Spinal cord (tissue), 10 donors: ENCODE measurements at places on chromosomes 7 and 10.

DNA sequence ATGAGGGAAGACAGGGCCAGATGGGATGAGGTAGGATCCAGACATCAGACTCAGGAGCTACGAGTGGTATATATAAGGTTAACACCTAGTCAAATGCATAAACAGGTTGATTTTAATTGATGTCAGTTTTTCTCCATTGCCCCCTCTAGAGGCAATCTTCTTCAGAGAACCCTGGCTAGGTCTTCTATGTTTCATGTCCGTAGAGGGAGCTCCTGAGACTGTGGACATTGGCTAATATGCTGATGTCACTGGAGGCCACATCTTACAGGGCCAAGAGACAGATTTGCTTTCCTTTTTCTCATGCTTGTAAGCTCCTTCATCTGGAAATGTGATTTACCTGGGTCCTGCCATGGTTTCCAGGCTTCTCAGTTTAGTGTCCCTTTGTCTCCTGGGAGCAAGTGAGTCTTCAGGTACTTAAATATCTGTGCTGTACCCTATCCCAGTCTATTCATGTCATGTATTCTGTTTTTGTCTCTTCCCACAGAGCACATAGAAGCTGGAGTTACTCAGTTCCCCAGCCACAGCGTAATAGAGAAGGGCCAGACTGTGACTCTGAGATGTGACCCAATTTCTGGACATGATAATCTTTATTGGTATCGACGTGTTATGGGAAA is 161.6 kb upstream of the PRSS1 start:
- no peaks in the 10 kb centered on the region for H3K27me3 ChIP-seq
- no peaks in the 10 kb centered on the region for H3K36me3 ChIP-seq
- no peaks in the 10 kb centered on the region for H3K4me1 ChIP-seq
- no peak overlapping the region for H3K4me3 ChIP-seq
- H3K27ac ChIP-seq = no peak overlapping the region

GRCh38 chr7:94178230-94178629 is 174.1 kb upstream of the BET1 start:
- H3K4me1 ChIP-seq = no peaks in the 10 kb centered on the region
- H3K27me3 ChIP-seq = no peaks in the 10 kb centered on the region
- H3K27ac ChIP-seq = no peak overlapping the region

GRCh38 chr7:73971322-73971703 is 56.7 kb upstream of the ELN start:
- no peak overlapping the region for H3K4me3 ChIP-seq
- H3K27me3 ChIP-seq = no peaks in the 10 kb centered on the region
- H3K36me3 ChIP-seq = no peaks in the 10 kb centered on the region
- DNase-seq = no peak

GRCh38 chr10:17210361-17210760 is 8.9 kb upstream of the TRDMT1 start:
- H3K4me1 ChIP-seq = no peaks in the 10 kb centered on the region
- H3K36me3 ChIP-seq = no peaks in the 10 kb centered on the region
- H3K27me3 ChIP-seq = no peaks in the 10 kb centered on the region
- no peak overlapping the region for H3K27ac ChIP-seq

- DNase-seq = no peak
- H3K27ac ChIP-seq = no peak overlapping the region
- H3K4me1 ChIP-seq = no peaks in the 10 kb centered on the region
- no peaks in the 10 kb centered on the region for H3K27me3 ChIP-seq
These were observed 78.3 kb downstream of the LRRC17 start for GRCh38 chr7:102991077-102991539.

GRCh38 chr7:89012016-89012415 is 216.5 kb upstream of the TEX47 start:
- no peak overlapping the region for H3K27ac ChIP-seq
- no peaks in the 10 kb centered on the region for H3K36me3 ChIP-seq
- no peak overlapping the region for H3K4me3 ChIP-seq
- H3K27me3 ChIP-seq = no peaks in the 10 kb centered on the region

DNA sequence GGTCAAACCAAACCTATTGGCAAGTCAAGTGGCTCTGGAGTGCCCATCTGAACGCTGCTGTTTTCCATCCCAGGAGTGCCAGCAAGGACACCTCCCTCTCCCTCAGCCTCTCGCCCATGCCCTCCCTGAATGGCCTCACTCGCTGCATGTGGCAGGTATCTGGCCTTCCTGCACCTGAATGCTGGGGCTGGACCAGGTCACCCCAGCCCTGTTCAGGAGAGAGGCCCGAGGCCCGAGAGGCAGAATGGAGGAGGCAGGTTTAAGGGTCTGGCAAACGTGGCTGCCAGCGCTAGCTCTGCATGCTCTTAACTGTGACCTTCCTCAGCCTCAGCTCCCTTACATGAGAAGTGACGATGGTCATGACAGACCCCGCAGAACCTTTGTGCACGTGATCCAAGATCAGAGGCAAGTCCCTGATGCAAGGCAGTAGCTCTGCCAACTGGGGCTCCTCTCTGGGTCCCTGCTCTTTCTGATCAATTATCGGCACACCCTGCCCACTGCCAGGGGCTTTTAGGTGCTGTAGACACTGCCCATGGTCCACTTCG is 295.7 kb upstream of the ZMIZ1 start:
- H3K4me3 ChIP-seq = no peak overlapping the region
- DNase-seq = no peak
- H3K27ac ChIP-seq = no peak overlapping the region
- H3K36me3 ChIP-seq = no peaks in the 10 kb centered on the region
- peaks cover 40% of the 10 kb centered on the region for H3K4me1 ChIP-seq

GRCh38 chr7:78226059-78226719 is 427.6 kb downstream of the PHTF2 start:
- H3K4me3 ChIP-seq = no peak overlapping the region
- no peak overlapping the region for H3K27ac ChIP-seq
- H3K4me1 ChIP-seq = no peaks in the 10 kb centered on the region
- H3K27me3 ChIP-seq = no peaks in the 10 kb centered on the region
- no peaks in the 10 kb centered on the region for H3K36me3 ChIP-seq

DNA sequence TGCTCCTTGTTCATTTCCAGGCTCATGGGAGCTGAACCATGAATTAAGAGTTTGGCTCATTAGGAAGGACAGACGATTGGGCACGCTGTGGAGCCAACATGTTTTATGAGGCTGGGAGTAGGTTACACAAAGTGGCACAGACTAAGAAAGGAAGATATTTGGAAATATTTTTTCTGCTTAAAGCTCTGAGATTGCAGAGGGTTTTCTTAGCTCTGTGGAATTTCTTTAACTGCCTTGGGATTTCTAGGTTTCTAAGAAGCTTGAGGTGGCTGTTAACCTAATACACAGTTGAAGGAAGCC is 344.6 kb downstream of the RNLS start:
- no peaks in the 10 kb centered on the region for H3K36me3 ChIP-seq
- no peak overlapping the region for H3K27ac ChIP-seq
- H3K4me1 ChIP-seq = peaks cover 15% of the 10 kb centered on the region
- H3K4me3 ChIP-seq = no peak overlapping the region
- H3K27me3 ChIP-seq = peaks cover 2% of the 10 kb centered on the region
- peak; percentile 37 for DNase-seq

- H3K36me3 ChIP-seq = no peaks in the 10 kb centered on the region
- no peaks in the 10 kb centered on the region for H3K4me1 ChIP-seq
- H3K4me3 ChIP-seq = no peak overlapping the region
- H3K27ac ChIP-seq = no peak overlapping the region
These were observed 259.0 kb downstream of the CXCL12 start for GRCh38 chr10:44125879-44126278.

DNA sequence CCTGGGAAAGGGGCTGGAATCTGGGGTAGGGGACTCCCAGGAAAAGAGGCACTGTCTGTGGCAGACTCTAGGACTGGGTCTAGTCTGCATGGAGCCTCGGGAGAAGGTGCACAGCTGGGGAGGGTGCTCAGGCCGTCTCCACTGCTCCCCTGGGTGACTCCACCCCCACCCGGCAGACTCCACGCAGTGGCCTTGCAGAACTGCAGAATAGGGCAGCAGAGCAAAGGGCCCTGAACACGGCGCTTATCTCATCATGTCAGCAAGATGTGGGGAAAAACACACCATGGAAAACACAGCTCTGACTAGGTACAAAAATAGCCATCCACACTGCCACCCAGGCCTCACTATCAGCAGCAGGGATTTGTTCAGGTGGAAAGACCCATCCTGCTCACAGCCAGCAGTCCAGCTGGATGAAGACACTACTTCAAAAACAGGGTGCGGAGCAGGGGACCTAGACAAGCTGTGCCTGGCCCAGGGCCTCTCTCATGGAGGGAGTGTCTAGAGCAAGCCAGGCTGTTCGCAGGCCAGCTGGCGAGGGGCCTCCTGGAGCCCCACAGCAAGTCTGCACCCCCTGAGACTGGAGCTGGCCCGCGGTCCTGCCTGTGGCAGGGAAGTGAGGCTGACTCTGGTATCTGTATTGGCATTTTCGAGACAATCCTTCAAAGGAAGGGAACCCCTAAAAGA is 11.7 kb downstream of the MAT1A start:
- no peak for DNase-seq
- H3K27ac ChIP-seq = no peak overlapping the region
- no peaks in the 10 kb centered on the region for H3K27me3 ChIP-seq
- H3K36me3 ChIP-seq = no peaks in the 10 kb centered on the region
- H3K4me3 ChIP-seq = no peak overlapping the region

GRCh38 chr10:42997849-42998165 is 79.1 kb upstream of the RET start:
- DNase-seq = no peak
- no peaks in the 10 kb centered on the region for H3K36me3 ChIP-seq
- H3K4me3 ChIP-seq = no peak overlapping the region
- no peaks in the 10 kb centered on the region for H3K27me3 ChIP-seq
- H3K4me1 ChIP-seq = no peaks in the 10 kb centered on the region
- no peak overlapping the region for H3K27ac ChIP-seq

GRCh38 chr10:128102480-128103228 is 23.6 kb downstream of the MKI67 start:
- no peak overlapping the region for H3K27ac ChIP-seq
- H3K27me3 ChIP-seq = no peaks in the 10 kb centered on the region
- DNase-seq = no peak
- H3K4me3 ChIP-seq = no peak overlapping the region
- peaks cover 7% of the 10 kb centered on the region for H3K36me3 ChIP-seq
- H3K4me1 ChIP-seq = no peaks in the 10 kb centered on the region

- H3K4me1 ChIP-seq = peaks cover 15% of the 10 kb centered on the region
- no peak overlapping the region for H3K4me3 ChIP-seq
- H3K36me3 ChIP-seq = no peaks in the 10 kb centered on the region
- DNase-seq = no peak
These were observed 40.6 kb upstream of the ADD3 start for GRCh38 chr10:109966961-109967738.

DNA sequence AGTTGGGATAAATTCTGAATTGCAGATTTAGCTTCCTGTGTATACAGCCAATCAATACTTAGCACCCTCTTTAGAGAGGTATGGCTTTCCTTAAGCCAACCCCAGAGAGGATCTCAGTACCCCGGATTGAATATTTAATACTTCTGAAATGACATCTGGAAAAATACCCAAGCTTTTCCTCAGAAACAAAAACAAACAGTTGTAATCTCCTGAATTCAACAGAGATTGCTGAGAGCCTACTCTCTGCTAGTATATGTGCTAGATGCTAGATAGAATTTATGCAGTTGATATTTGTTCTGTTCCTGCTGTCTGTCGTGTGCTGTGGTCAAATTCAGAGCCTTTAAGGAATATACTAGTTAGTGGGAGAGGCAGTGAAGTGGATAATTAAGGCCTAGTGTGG is 21.1 kb downstream of the STARD3NL start:
- no peak overlapping the region for H3K27ac ChIP-seq
- no peaks in the 10 kb centered on the region for H3K27me3 ChIP-seq
- H3K36me3 ChIP-seq = no peaks in the 10 kb centered on the region
- no peak for DNase-seq
- H3K4me1 ChIP-seq = no peaks in the 10 kb centered on the region

GRCh38 chr7:17302575-17303142 is 4.2 kb downstream of the AHR start:
- H3K4me1 ChIP-seq = peaks cover 3% of the 10 kb centered on the region
- DNase-seq = peak; percentile 9
- no peaks in the 10 kb centered on the region for H3K36me3 ChIP-seq
- H3K4me3 ChIP-seq = no peak overlapping the region

GRCh38 chr10:49053053-49053997 is 62.0 kb downstream of the VSTM4 start:
- no peak overlapping the region for H3K4me3 ChIP-seq
- H3K27ac ChIP-seq = no peak overlapping the region
- H3K27me3 ChIP-seq = no peaks in the 10 kb centered on the region
- DNase-seq = no peak
- H3K4me1 ChIP-seq = peaks cover 24% of the 10 kb centered on the region

DNA sequence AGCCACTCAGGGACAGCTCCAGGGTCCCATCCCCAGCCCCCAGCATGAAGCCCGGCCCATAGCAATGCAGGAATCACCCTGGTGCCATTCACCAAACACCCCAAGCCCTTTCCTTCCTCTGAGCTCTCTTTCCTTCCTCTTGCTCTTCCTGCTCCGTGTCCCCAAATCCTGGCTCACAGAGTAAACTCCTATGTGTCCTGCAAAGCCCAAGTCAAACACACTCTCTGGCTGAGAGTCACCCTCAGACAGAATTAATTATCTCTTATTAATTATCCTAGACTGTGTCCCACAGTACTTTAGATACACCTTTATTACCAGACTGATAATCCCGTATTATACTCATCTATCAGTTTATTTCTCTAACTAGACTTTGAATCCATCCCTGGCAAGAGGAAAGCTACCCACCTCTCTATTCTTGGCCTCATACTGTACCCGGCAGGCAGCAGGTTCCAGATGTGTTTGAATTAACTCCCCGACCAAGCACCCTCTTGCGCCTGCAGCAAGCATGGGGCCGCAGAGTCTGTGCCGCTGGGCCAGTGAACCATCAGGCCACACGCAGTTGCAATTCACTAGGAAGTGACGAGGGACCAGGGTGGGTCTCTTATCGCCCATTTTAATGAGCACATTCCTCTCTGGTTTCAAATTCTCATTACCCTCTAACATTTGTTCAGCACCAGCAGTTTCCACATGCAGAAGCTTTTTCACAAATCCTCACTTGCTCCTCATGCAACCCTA is 86.7 kb downstream of the PRKAG2 start:
- H3K27me3 ChIP-seq = no peaks in the 10 kb centered on the region
- H3K4me1 ChIP-seq = peaks cover 35% of the 10 kb centered on the region

GRCh38 chr10:81081887-81082620 is 544.4 kb downstream of the SH2D4B start:
- no peaks in the 10 kb centered on the region for H3K27me3 ChIP-seq
- no peaks in the 10 kb centered on the region for H3K36me3 ChIP-seq
- H3K4me3 ChIP-seq = no peak overlapping the region
- no peak for DNase-seq
- no peaks in the 10 kb centered on the region for H3K4me1 ChIP-seq
- H3K27ac ChIP-seq = no peak overlapping the region

GRCh38 chr10:104639590-104640338 is 1.3 kb upstream of the SORCS3 start:
- no peaks in the 10 kb centered on the region for H3K36me3 ChIP-seq
- H3K27ac ChIP-seq = peak overlapping the region; percentile 29
- peaks cover 40% of the 10 kb centered on the region for H3K4me1 ChIP-seq
- DNase-seq = no peak
- peaks cover 31% of the 10 kb centered on the region for H3K27me3 ChIP-seq

- H3K4me1 ChIP-seq = no peaks in the 10 kb centered on the region
- H3K27me3 ChIP-seq = no peaks in the 10 kb centered on the region
- no peak overlapping the region for H3K27ac ChIP-seq
- no peak overlapping the region for H3K4me3 ChIP-seq
- H3K36me3 ChIP-seq = no peaks in the 10 kb centered on the region
These were observed 70.6 kb downstream of the MET start for GRCh38 chr7:116742641-116743040.
